ENCODE measurements at places on chromosomes 16 and 17.

DNA sequence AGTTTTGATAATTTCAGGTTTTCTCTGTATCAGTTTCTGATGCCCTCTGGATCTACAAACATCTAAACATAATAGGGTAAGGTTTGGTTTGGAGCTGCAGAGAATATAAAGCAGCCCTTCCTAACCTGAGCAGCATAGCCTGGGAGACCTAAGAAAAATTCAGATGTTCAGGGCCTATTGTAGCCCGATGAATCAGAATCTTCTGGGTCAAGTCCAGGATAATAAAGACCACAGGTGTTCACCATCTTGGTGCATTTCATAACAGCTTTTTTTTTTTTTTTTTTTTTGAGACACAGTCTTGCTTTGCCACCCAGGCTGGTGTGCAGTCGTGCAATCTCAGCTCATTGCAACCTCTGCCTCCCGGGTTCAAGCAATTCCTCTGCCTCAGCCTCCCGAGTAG lies 19.7 kb upstream of the ARHGAP17 start:
- no peak for DNase-seq

DNA sequence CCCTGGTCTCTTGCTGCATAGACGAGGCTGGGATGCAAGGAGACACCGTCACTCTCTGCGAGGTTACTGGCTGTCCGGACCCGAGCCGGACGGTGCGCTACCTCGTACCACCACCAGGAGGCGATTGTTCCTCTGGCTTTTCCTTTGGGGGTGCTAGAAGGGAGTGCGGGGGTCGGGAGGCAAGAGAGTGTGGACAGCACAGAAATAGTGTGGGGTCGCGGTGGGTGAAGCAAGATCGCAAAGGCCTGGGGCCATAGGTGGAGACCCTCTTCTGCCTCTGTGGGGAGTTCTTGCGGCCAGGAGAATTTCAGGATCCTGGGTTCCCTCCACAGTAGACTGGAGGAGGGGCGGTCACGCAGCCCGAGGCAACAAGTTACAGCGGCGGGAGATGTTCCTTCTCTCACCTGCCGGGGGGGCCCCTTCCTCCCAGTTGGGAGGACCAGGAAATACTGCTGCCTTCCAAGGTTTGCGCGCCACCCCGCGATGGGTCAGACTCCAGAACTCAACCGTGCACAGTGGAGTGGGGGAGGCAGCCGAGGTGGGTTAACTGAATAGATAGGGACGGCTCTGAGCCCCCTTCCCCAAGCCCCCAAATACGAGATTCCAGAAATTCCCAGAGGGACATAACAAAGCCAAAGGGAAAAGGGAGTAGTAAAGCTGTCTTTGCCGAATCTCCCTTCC lies 6.9 kb downstream of the PHOSPHO1 start:
- no peak for DNase-seq

- DNase-seq = no peak
Measured at GRCh38 chr16:74226338-74226954, 70.2 kb upstream of the PSMD7 start.

- DNase-seq = no peak
Measured at GRCh38 chr17:63966646-63967264, 6.0 kb downstream of the SCN4A start.

- no peak for DNase-seq
Measured at GRCh38 chr16:21719283-21719682, 55.5 kb downstream of the OTOA start.

DNA sequence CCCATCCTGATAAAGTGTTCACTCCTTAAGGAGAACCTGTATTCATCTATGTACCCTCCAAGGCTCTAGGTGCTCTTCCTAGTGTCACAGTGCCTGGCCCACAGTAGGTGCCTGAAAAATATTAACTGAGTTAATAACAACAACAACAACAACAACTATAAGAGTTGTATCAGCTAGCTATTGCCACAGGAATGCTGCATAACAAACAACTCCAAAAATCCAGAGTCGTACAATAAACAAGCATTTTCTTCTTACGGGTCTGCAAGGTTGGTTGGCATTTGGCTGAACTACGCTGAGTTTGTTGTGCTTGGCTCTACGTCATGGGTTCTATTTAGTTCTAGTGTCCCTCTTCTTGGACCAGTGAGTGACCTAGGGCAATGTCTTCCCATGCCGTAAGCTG lies 29.2 kb downstream of the TMC5 start:
- no peak for DNase-seq

DNA sequence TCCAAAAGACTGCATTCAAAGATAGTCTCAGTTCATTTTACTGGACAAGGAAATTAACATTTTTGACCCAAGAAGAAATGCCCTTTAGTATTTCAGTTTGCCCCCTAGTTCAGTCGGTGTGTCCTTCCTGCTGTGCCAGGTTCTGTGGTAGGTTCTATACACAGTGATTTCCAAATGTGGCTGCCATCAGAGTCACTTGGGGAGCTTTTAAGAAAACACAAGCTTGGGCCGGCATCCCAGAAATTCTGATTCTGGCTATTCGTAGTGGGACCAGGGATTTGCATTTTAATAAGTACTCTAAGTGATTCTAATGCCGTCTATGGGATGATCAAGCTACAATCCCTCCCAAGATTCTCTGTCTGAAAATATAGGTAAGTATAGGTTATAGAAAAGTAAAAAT lies 10.2 kb downstream of the RSPRY1 start:
- DNase-seq = no peak

DNA sequence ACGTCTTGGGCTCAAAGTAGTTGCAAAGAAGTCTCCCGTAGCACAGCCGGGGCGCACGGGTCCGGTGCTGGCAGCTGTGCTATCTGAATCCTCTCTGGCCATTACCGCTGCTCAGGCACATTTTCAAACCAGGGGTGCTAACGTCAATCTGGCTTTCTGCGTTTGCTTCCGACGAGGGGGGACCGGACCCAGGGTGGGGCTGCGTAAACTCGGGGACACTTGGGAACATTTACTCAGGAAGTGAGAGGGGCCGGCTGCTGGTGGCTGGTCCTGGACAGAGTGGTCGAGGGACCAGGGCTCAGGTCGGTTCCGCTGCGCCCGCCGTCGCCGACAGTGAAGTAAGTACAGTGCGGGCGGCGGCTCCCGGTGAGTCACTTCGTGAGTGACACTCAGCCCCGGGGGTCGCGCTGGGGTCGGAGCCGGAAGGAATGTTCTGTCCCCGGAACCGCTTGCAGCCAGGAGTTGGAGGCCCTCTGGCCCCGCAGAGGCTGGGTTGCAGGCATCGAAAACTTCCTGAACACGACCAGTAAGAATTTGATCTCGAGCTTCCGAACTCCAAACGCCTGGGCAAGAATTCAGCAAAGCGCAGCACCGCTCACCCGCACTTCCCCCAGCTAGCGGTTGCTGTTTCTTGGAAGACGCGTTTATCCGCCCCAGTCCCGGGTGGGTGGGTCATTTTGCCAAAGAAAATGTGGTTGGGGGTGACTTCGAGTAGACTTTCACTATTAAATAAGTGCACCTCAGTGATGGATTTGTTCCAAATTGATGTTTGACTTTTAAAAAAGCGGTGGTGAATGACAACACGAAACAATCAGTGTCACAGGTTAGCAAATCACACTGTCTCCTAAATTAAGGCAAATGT lies 1.4 kb upstream of the HS3ST3B1 start:
- DNase-seq = no peak

GRCh38 chr16:25817295-25817694 lies 125.5 kb downstream of the HS3ST4 start:
- DNase-seq = no peak

DNA sequence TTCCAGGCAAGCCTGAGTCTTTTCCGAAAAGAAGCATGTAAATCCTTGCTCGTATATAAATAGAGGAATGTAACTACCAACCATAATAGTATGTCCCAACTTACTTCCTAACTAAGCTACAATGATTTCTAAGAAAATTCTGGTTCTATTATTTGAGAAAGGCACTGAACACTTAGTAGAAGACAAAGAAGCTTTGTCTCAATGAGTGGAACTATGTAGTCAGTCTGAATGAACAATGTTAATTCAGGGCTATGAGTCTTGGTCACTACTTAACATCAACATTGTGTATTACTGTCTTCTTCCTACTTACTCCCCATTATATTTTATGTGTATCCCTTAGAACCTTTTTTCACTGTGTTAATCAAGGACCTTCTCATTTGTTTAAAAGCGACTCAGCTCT lies 206.0 kb downstream of the CYB561 start:
- DNase-seq = no peak

GRCh38 chr17:21363776-21364642 lies 12.1 kb upstream of the KCNJ12 start:
- no peak for DNase-seq

DNA sequence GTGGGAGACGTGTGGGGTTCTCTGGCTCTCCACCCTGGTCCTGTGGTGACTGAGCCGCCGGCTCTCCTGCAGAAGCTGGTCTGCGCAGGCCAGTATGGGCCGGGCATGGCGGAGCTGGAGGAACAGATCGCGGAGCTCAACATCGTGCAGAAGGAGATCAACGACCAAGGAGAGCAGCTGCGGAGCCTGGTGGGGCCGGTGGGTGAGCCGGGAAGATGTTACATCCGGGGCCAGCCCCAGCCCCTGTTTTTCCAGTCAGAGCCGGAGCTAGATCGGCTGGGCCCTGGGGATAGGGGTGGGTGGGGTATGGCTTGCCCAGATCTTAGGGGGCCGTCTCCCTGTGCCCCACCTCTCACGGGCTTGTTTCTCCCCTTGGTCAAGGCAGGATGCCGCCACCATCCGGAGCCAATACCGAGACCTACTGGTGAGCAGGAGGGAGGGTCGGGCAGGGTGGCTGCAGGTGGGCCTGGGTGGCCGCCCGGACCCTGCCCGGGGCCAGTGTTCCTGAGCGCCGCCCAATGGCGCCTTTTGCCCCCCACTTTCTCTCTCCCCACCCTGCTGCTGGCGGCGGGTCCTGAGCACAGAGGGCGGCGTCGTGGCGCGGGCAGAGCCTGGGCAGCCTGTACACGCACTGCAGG lies 5.0 kb downstream of the EVPLL start:
- no peak for DNase-seq

DNA sequence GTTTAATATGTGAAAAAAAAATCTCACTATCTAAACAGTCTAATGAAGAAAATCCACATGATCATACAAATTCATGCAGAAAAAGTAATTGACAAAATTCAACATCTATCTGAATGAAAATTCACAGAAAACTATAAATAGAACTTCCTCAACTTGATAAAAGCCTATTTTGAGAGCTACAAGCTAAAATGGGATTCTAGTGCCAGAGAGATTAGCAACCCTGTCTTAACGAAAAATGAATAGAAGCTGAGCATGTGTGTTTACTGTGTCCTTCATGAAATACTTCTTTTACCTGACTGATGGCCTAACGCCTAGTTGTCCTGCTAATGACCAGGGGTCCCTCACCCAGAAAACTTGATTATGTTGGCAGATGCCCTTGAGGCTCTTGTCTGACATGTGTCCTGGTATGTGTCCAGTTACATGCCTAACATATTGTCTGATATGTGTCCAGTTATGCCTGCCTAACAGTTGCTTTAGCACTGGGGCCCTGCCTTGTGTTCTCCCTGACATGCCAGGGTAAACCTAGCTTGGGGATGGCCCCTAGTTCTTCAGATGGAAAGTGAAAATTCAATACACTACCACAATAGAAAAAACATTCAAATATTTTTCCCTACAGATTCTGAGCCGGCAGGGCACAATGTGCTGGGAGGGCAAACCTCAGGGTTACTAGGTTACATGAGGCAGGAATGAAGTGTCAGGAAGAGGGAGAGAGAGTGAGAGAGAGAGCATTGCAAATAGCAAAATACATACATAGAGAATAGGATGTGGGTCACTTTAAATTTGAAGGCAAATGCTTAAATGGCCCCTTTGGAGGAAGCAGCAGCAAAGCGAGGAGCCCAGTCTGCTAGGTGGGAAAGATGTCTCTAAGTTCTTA lies 834.0 kb downstream of the CDH11 start:
- no peak for DNase-seq

DNA sequence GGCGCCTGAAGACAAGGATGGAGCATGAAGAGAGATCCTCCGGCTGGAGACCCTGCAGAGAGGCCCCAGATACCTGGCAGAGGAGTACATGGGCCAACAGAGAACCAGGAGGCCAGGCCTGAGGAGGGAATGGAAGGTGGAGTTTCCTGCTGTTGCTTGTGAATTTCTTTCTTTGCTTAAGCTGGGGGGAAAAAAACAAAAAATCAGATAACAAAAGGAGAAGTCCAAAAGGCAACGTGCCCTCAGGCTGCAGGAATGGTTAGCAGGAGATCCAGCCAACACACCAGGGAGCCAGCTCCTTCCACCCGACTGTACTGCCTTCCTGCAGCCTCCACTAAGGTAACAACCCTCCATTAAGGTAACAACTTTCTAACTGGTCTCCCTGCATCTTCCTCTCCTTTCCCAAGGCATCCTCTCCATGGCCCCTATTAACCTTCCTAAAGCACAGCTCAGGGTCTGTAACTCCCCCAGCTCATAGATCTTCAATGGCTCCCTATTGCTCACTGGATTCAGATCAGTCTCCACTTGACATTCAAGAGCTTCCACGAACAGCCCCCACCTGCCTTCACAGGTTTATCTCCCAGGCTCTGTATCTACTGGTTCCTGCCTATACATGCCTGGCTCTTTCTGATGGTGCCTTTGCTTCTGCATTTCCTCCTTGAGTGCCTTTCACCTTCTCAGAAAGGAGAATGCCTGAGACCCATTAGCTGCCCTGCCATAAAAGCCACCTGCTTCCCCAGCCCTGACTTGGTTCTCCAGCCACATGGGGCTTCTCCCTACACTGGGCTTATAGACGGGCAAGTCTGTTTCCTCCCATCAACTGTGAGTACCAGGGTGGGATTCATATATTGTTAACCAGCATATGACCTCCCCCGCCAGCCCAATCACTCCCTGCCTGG lies 725 bp upstream of the ARL5C start:
- DNase-seq = no peak

DNA sequence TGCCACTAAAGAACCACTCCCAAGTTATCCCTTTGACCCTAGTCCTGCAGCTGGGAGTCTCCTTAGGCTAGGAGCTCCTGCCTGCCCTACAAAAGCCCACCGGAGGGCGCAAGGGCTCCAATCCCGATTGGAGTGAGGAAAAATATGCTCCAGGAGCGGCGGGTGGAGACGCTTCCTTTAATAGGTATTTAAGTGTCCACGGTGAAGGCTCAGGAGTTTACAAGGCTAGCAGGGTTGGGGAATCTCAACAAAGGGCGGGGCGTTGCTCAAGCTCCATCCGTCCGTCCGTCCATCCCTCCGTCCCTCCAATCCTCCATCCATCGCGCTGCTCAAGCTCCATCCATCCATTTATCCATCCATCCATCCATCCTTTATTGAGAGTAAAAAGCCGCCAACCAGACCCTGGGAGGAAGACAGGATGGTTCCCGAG lies 556 bp upstream of the SPNS1 start:
- no peak for DNase-seq

DNA sequence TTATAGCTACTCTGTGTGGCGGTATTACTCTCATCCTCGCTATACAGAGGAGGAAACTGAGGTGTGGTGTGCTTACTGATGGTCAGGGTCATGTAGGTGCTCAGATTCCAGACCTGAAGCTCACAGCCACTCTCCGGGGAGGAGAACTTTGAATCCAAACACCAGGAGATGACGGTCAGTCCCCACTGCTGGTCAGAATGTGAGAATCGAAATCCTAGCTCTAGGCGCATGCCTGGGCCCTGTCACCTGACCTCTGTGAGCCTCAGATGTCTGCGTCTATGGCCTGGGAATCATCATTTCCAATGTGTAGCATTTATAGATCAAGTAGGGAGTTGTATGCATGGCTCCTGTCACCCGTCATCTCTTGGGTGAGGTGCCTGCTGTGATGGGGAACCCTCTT lies 317.4 kb downstream of the SNX29 start:
- no peak for DNase-seq

All from stimulated activated CD8-positive, alpha-beta memory T cell treated with anti-CD3 and anti-CD28 coated beads, Interleukin-4, amount 100 ng/mL, for 1 hour (primary cell).